ENCODE measurements at places on chromosomes 16 and 17. TPM values are rescaled to one million over a fixed set of nuclear protein-coding genes. Genes with fewer than 3 reads are reported as not detected.

Gene SDK2
- 3.3 TPM for total RNA-seq

Gene HAS3
- 0.43 TPM for total RNA-seq

GRCh38 chr17:79815836-79816461 is 19.1 kb upstream of the CBX8 start:
- DNase-seq, result no peak
- no peaks in the 10 kb centered on the region for H3K36me3 ChIP-seq
- peaks cover 33% of the 10 kb centered on the region for H3K27me3 ChIP-seq
- no peak overlapping the region for H3K27ac ChIP-seq
- no peak overlapping the region for H3K4me3 ChIP-seq

GRCh38 chr16:89107203-89107582 is 13.5 kb downstream of the ACSF3 start:
- H3K27me3 ChIP-seq, result no peaks in the 10 kb centered on the region
- H3K4me3 ChIP-seq, result no peak overlapping the region
- H3K36me3 ChIP-seq, result peaks cover 33% of the 10 kb centered on the region
- no peak overlapping the region for H3K27ac ChIP-seq

Gene TAT
- total RNA-seq, result not detected

DNA sequence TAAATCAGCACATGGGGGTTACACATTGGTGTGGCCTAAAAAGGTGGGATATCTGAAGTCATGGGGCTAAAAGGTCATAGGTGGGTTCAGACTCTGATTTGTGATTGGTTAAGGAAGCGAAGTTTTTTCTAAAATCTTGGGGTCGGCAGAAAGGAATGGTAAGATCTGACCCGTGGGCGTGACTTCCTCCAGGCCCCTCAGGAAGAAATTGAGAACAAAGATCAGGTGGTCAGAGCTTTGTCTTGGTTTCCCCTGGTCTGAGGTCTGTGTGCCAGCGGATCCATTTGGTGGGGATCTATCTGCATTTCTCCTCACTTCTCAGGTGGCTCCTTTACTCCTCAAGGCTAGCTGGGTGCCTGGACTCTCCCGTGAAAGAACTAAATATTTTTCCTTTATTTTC is 302.8 kb downstream of the ABCC12 start:
- H3K4me1 ChIP-seq, result no peaks in the 10 kb centered on the region
- no peaks in the 10 kb centered on the region for H3K27me3 ChIP-seq
- no peak for DNase-seq
- no peak overlapping the region for H3K27ac ChIP-seq

DNA sequence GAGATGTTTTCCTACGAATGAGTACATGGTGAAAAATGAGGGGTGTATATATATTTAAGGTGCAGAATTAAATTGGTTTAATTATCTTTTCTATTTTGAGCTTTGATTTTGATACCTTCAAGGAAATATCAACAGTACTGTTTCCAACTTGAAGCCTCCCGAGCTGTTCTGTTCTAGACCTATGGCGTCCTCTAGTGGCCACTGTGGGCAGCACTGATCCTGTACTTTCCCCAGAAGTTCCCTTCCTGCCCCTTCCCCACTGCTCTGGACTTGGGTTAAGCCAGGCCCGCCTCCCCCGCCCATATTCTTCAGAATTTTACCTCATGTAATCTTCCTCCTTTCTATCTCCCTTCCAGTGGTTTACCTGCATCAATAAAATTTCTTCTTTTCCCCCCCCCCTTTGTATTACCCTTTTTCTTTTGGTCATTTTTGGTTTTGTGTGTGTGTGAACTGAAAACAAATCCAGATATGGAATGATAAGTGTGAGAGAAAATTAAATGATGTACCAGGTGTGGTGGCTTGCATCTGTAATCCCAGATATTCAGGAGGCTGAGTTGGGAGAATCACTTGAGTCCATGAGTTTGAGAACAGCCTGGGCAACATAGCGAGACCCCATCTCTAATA is 1643.5 kb downstream of the TP53TG3F start:
- no peaks in the 10 kb centered on the region for H3K4me1 ChIP-seq
- H3K4me3 ChIP-seq, result no peak overlapping the region
- DNase-seq, result peak; percentile 16
- H3K27me3 ChIP-seq, result no peaks in the 10 kb centered on the region
- no peak overlapping the region for H3K27ac ChIP-seq
- H3K36me3 ChIP-seq, result no peaks in the 10 kb centered on the region

Gene C17orf113
- 0.77 TPM for total RNA-seq

Data from activated CD8-positive, alpha-beta T cell treated with anti-CD3 and anti-CD28 coated beads for 36 hours (primary cell).